ENCODE measurements at places on chromosomes 7 and 10.

DNA sequence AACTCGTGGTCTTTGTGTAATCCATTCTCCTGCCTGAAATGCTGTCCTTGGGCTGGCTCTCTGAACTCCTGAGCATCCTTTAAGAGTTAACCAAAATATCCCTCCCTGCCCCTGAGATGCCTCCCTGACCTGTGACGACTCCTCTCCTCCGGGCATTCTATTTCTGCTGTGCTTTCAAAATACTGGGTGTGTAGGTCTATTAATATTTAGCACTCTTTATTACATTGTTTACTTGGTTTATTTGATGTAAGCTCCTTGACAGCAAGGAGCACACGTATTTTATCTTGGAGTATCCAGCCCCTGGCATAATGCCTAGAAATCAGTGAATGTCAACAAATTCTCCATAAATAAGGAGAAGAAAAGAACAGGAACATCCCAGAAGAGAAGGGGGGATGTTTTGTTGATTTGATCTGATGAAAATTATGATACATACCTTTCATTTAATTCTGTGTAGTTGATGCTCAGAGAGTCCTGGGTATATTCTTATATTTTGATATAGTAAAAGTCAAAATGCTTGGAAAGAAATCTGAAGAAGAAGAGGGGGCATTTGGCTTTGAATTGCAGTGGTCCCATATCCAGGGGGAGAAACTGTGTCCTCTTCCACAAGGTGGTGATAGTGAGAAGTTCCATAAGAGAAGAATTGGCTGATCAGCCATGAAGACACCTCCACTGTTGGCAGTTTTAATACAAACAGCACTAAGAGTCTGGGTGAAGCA is 107.7 kb upstream of the MPP7 start:
- no peak for DNase-seq

- DNase-seq: no peak
These were observed 74.7 kb downstream of the FRMPD2 start for GRCh38 chr10:48199580-48200377.

GRCh38 chr7:135509589-135509838 is 388 bp downstream of the CNOT4 start:
- DNase-seq: no peak

DNA sequence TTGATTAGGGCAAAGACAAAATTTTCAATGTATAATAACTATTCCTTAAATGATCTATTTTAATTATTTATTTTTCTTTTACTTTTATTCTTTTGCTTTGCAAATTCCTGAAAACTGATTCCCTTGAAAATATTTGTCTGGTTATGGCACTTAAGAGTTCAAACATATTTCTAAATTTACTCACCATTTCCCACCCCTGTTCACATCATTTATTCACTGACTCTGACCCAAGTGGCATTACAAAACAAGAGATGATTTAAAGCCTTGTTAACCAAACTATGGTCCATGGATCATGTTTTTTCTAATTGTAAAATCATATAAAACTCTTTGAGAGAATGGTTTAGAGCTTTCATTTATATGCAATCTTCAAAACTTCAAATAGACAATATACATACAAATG is 1256.1 kb upstream of the LRRN3 start:
- DNase-seq: no peak

DNA sequence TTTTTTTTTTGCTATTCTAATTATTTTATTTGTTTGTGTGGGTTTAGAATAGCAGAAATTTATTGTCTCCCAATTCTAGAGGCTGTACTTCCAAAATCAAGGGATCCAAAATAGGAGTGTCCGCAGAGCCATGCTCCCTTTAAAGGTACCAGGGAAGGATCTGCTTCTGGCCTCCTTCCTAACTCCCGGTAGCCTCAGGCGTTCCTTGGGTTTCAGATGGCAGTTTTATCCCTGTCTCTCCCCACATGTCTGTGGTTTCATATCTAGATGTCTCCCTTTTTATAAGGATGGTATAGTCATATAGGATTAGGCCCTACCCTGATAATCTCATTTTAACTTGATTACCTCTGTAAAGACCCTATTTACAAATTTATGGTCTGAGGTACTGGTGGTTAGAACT is 48.4 kb downstream of the BMPR1A start:
- DNase-seq: no peak

DNA sequence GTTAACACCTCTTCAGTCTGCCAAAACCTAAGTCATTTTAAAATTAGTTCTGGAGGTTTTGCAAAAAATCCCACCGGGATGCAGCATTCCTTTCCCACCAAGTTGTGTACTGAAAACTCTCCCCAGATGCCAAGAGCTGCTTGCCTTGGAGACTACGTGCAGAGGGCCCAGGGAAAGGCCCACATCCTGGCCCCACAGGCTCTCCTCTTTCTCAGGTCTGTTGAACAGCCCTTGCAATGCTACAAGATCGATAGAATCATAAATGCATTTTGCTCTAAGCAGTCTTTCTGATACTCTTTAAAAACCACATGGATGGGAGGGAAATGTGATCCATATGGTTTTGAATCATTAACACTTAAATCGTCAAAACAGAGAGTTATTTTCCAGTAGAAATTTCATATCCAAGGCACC is 126.7 kb upstream of the ZMIZ1 start:
- no peak for DNase-seq

GRCh38 chr10:5775685-5776084 is 37.5 kb downstream of the GDI2 start:
- DNase-seq: peak; percentile 22

- DNase-seq: no peak
These were observed 158.8 kb upstream of the INHBA start for GRCh38 chr7:41861642-41862041.

DNA sequence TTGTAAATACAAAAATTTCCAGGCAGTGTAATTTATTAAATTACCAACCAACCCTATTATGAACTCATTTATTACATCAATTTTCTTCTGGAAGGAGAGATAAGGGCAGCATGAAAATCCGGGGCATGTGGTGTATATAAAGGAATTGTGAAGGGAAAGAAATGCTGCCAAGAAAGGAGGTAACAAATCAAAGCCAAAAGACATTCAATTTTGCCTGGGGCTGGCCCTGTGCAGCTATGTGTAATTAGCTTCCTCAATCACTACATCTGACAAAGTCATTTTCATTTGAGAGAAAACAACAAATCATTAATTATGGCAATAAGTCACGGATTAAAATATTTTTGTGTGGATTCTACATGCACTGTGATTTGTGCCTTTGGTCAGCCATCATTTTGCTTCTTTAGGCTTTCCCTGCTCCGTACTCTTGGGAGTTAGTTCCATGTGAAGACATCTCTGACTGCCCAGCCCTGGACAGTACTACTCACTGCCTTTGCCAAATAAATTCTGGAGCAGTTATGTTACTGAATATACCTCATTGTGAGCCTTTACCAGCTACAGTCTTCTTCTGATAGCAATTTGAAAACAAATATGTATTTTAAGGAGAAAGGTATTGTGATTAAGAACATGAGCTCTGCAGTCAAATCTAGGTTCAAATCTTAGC is 191.7 kb downstream of the RELN start:
- no peak for DNase-seq

DNA sequence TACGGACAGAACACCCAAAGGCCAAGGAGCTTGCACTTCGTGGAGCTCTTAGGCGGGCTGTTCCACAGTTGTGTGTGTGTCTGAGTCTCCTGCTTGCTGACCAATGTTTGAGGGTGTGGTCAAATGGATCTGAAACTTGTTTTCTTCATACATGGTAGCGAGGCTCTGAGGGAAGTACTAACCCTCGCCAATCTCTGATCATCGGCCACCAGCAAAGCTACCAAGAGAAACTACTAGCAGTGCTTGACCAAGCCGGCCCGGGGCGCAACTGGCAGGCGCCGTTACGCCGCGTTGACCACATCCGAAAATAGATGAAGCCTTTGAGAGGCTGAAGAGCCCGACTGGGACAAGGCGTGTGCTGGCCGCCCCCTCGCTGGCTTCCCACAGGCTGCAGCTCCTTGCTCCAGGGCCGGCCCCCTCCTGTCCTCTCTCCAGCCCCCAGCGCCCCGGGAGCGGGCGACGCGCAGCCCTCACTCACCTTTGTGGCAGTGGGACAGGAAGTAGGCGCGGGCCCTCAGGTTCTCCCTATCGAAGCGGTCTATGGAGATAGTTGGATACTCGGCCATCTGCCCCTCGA is 384 bp downstream of the DCLRE1C start:
- DNase-seq: peak; percentile 42

DNA sequence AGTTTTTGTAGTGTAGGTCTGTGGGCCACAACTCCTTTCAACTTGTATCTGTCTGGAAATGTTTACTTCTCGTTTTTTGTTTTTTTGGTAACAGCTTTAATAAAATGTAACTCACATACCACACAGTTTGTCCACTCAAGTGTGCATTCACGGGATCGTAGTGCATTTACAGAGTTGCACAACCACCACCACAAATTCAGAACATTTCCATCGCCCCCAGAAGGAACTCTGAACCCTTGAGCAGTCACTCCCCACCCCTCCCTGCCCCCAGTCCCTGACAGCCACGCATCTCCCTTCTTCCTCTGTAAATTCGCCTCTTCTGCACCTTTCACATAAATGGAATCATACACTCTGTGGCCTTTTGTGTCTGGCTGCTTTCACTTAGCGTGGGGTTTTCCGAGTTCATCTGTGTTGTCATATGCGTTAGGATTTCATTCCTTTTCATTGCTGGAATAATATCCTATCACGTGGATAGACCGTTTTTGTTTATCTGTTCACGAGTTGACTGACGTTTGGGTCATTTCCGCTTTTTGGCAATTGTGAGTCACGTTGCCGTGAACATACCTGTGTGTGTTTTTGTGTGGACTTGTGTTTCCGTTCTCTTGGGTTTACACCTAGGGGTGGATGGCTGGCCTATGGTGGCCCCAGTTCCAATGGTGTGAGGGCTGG is 10.3 kb downstream of the JAKMIP3 start:
- no peak for DNase-seq

DNA sequence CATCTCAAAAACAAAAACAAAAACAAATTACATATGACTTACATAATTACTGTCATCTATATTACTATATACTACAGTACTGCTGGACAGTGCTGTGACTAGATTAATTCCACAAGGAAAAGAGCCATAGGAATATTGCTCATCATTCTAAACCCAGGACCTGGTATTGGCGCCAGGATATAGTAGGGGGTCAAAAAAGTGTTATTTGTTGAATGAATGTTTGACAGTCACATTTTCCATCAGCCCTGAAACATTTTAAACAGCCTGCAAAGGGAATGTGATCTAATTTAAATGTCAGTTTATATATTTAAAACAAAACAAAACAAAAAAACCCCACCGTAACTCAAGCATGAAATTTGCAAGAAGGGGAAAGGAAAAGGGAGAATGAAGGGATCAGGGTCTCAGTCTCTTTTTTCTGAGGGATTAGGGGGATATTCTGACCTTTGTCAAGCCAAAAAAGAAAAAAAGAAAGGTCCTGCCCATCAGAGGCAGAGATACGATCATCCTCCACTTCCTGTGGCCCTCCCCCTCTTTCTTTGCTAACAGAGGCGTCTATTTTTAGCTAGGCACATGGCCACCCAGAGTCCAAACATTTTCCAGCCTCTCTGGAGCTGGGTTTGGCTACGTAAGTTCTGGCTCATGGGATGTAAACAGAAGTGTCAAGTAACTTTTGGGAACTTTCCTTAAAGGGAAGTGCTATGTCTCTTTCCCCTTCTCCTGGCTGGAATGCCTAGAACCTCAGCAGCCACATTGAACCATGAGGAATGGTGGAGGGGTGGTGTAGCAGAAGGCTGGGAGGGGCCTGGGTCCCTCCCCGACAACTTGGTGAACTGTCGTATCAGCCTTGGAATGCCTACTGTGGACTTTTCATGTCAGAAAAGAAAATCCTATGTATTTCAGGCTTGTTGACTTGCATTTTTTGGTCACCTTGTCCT is 44.6 kb upstream of the DLG5 start:
- DNase-seq: peak; percentile 40

DNA sequence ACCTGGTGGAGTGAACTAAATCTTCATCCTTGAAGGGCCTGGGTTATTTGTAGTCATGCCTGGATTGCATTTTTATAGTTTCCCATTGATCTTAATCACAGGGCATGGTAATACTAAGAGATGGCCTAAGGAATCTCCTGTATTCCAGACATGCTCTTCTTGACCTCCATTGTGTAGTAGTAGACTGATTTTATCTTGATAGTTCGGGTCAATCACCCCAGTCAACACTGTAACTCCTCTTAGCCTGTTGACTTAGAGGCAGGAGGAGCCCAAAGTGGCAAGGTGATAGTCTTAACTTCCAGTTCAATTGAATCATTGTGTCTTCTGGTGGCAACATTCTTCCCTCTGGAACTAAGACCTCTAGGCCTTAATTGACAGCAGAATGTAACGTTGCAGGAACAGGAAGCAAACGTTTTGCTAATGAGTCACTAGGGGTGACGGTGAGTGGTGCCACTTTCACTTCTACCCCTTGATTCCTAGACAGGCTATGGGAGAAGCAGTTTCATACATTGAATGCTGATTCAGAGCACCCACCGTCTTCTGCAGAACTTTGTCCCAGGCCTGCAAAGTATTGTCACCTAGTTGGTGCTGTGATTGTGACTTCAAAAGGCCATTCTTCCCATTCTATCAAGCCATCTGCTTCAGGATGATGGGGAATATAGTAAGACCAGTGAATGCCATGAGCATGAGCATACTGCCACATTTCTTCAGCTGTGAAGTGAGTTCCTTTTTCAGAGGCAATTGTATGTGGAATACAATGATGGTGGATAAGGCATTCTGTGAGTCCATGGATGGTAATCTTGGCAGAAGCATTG is 24.0 kb upstream of the PAPSS2 start:
- DNase-seq: no peak

GRCh38 chr10:24349379-24350001 is 140.6 kb downstream of the KIAA1217 start:
- DNase-seq: no peak

- DNase-seq: no peak
These were observed 48.5 kb downstream of the CALD1 start for GRCh38 chr7:134827889-134828288.

DNA sequence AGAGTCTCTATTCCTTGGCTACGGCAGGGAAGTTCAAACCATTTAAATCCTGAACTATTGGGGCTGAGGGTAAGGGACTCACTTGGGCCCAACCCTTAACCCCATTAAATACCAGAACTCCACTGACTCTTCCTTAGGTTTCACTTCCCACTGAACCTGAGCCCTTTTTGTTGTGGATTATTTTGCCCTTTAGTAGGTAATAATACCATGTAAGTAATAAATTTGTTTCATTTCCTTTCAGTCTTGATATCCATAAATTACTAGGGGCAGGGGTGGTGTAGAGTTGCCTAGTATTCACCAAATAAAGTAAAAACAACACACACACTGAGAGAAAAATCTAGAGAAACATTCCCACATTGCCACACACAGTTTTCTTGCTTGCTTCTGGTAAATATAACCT is 352.0 kb downstream of the PCDH15 start:
- DNase-seq: no peak

GRCh38 chr10:3806603-3807002 is 21.6 kb upstream of the KLF6 start:
- DNase-seq: no peak

DNA sequence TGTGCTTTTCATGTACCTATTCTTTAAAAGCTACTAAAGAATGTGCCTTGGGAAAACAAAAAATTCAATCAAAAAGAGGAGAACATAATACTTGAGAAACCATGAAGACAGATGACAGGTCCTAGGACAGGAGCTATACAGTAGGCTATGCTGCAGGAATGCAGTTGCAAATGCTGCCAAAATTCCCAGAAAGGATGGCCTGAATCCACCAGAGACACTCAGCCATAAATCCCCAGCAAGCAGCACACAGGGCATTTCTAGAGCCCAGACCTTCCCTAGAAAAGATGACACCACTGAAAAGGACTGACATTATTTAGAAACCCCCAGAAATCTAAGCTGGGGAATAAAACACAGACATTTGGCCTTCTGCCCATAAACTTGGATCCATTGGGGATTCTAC is 237.3 kb downstream of the C7orf25 start:
- DNase-seq: no peak
